ENCODE measurements at places on chromosomes 7 and 10. TPM values are rescaled to one million over a fixed set of nuclear protein-coding genes. Genes with fewer than 3 reads are reported as not detected.

- H3K27ac ChIP-seq = no peak overlapping the region
- DNase-seq = no peak
- H3K27me3 ChIP-seq = peaks cover 10% of the 10 kb centered on the region
- H3K4me1 ChIP-seq = no peaks in the 10 kb centered on the region
These were observed 13.7 kb upstream of the MACROH2A2 start for GRCh38 chr10:70038923-70039322.

DNA sequence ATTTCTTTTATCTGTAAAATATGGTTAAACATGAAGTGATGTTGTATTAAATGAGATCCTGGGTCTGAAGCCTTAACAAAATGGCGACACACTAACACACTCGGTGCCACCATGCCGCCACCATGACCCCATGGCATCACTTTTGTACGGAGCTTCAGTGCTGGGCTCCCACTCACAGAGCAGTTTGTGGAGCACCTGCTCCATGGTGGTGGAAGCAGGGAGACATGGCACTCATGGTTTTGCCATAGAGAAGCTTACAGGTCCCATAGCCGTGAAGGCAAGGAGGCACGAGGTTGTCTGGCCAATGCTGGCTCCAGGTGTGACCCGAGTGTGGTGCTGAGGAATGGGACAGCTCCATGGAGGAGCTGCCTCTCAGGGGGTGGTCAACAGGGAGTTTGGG, 63.5 kb upstream of the EN2 start:
- H3K4me3 ChIP-seq = no peak overlapping the region
- H3K36me3 ChIP-seq = no peaks in the 10 kb centered on the region
- H3K4me1 ChIP-seq = no peaks in the 10 kb centered on the region
- no peak for DNase-seq
- H3K27ac ChIP-seq = no peak overlapping the region

DNA sequence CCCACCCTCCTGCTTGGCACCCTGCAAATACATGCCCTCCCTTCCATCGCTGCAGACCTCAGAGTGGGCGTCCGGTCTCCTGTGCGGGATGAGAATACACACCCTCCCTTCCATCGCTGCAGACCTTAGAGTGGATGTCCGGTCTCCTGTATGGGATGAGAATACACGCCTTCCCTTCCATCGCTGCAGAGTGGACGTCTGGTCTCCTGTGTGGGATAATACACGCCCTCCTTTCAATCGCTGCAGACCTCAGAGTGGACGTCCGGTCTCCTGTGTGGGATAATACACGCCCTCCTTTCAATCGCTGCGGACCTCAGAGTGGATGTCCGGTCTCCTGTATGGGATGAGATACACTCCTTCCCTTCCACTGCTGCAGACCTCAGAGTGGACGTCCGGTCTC, 128.1 kb downstream of the VIPR2 start:
- H3K27me3 ChIP-seq = peaks cover 2% of the 10 kb centered on the region
- DNase-seq = no peak
- H3K27ac ChIP-seq = no peak overlapping the region
- no peak overlapping the region for H3K4me3 ChIP-seq
- no peaks in the 10 kb centered on the region for H3K36me3 ChIP-seq

DNA sequence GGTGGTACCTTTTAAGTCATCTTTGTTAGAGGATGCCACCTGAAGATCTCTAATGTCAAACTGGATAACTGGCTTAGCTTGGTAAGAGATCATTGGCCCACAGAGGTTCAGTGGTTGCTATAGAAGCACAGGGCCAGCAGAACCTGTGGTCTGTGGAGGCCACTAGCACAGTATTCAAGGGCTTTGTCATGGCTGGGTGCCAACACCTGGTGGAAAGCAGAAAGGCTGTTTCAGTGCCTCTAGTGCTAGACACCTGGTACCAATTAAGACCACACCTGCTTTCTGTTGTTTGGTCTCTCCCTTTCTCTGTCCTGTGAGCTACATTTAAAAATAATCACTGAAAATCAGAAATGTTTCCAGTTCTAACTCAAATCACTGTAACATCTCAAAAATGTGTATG, 10.0 kb upstream of the PCGF5 start:
- H3K4me1 ChIP-seq = peaks cover 28% of the 10 kb centered on the region
- no peak overlapping the region for H3K27ac ChIP-seq
- DNase-seq = no peak

- H3K4me1 ChIP-seq = no peaks in the 10 kb centered on the region
- H3K27me3 ChIP-seq = peaks cover 5% of the 10 kb centered on the region
- no peak overlapping the region for H3K4me3 ChIP-seq
- H3K27ac ChIP-seq = no peak overlapping the region
These were observed 150.9 kb downstream of the PRKAG2 start for GRCh38 chr7:151725844-151726651.

- no peak for DNase-seq
- H3K4me1 ChIP-seq = no peaks in the 10 kb centered on the region
- H3K27ac ChIP-seq = no peak overlapping the region
- no peak overlapping the region for H3K4me3 ChIP-seq
These were observed 472.9 kb upstream of the AKR1E2 start for GRCh38 chr10:4353059-4353655.

DNA sequence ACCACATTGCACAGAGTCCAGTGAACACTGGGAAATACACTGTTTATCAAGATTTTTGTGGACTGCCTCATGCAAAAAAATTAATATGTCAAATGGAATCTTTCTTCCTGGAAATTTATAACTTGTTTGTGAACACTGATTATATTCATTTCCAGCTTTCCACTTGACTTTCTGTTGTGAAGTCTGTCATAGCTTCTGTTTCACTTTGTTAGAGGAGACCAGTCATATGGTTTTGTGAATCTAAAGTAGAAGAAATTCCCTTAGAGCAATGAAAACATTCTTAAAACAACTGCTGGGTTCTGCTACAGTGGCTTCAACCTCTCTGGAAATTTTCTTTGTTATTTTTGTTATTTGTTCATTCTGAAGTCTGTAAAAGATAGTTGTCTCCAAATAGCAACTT, 349.5 kb upstream of the NFE2L3 start:
- no peak overlapping the region for H3K4me3 ChIP-seq
- H3K27me3 ChIP-seq = peaks cover 5% of the 10 kb centered on the region
- no peaks in the 10 kb centered on the region for H3K4me1 ChIP-seq
- DNase-seq = no peak
- no peak overlapping the region for H3K27ac ChIP-seq
- no peaks in the 10 kb centered on the region for H3K36me3 ChIP-seq

GRCh38 chr10:17734432-17735080, 17.4 kb upstream of the TMEM236 start:
- DNase-seq = no peak
- H3K27me3 ChIP-seq = no peaks in the 10 kb centered on the region
- H3K27ac ChIP-seq = no peak overlapping the region

DNA sequence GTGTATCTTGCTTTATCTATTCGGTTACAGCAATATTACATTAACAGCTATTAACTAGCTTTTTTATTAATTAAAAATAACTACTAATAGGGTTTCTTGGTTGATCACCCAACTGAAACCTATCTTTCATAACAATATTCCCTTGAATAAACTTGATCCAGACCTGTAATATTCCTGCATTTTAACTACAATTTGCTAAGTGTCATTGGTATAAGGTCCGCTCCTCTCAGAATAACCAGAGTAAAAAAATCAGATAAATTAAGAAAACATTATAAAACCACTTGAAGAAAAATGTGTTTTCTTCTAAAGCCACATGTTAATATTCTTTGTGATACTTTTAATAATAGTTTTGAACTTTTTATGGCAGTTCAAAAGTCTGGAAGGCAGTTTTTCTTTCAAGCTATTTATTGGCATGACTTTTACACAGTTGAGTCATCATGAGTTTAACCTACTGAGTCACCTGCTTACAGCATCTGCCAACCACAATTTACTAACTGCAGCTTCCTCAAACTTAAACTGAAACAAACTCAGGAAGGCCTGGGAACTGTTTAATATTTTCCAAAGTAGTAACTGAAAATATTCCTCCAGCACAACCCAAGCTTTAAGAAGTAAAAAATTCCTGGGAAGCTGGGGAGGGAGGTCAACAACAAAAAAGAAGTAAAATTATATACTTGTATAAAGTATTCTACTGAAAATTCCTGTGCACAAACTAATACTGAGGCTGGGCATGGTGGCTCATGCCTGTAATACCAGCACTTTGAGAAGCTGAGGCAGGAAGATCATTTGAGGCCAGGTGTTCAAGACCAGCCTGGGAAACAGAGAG, 103.2 kb downstream of the NRBF2 start:
- no peak for DNase-seq
- H3K36me3 ChIP-seq = no peaks in the 10 kb centered on the region
- peaks cover 38% of the 10 kb centered on the region for H3K4me1 ChIP-seq

GRCh38 chr7:137937202-137937560, 64.7 kb downstream of the CREB3L2 start:
- H3K4me3 ChIP-seq = no peak overlapping the region
- DNase-seq = no peak
- H3K27me3 ChIP-seq = no peaks in the 10 kb centered on the region
- H3K36me3 ChIP-seq = peaks cover 7% of the 10 kb centered on the region
- peaks cover 41% of the 10 kb centered on the region for H3K4me1 ChIP-seq

DNA sequence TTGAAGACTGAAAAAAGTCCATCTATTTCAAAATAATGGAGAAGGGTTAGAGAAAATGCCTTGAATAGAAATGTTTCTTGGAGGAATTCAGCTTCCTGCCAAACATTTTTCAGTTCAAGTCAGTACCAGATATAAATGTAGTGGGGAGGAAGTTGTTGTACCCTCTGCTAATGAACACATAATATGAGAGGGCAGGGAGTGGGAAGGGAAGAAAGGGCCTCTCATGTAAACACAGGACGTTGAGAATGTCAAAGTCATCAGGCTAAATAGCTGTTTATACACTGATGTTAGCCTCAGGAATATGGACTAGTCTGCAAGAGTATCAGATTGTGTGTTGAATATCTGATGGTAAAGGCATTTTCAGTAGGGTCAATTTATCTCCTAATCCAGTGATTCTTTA, 37.0 kb downstream of the GPR37 start:
- no peaks in the 10 kb centered on the region for H3K27me3 ChIP-seq
- DNase-seq = no peak
- H3K36me3 ChIP-seq = no peaks in the 10 kb centered on the region
- H3K4me1 ChIP-seq = no peaks in the 10 kb centered on the region
- no peak overlapping the region for H3K27ac ChIP-seq
- no peak overlapping the region for H3K4me3 ChIP-seq

The CHCHD1 gene
- polyA plus RNA-seq = 46.9 TPM

The ABHD11 gene
- polyA plus RNA-seq = 12.7 TPM

The RAB19 gene
- not detected for polyA plus RNA-seq

The SEMA3A gene
- polyA plus RNA-seq = 0.47 TPM

The ACSM6 gene
- 0.10 TPM for polyA plus RNA-seq

The UNCX gene
- not detected for polyA plus RNA-seq

The ELN gene
- not detected for polyA plus RNA-seq

The CTAGE4 gene
- not detected for polyA plus RNA-seq

The GPR22 gene
- polyA plus RNA-seq = 0.13 TPM
